Stimulated activated CD4-positive, alpha-beta T cell treated with anti-CD3 and anti-CD28 coated beads, Interleukin-15, amount 100 ng/mL, for 48 hours (primary cell): ENCODE measurements at places on chromosomes 6 and 20.

DNA sequence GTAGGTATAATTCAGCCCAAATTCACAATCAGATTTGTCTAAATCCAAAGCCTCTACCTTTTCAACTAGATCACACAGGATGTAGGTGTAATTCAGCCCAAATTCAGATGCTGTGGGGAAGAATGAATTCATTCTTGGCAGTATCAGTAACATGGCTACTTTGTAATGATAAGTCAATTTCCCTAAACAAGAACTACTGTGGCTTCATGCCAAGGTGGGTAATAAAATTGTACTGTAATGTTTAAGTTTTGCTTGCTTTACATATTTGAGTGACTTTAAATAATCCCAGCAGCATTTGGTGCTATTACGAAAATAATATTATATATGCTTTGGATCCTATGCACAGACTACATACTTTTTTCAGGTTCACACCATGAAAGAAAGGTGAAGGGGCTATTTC, 239.1 kb downstream of the HDGFL1 start:
- DNase-seq, result no peak

- DNase-seq, result no peak
These were observed 17.7 kb downstream of the GFOD1 start for GRCh38 chr6:13469693-13470092.

DNA sequence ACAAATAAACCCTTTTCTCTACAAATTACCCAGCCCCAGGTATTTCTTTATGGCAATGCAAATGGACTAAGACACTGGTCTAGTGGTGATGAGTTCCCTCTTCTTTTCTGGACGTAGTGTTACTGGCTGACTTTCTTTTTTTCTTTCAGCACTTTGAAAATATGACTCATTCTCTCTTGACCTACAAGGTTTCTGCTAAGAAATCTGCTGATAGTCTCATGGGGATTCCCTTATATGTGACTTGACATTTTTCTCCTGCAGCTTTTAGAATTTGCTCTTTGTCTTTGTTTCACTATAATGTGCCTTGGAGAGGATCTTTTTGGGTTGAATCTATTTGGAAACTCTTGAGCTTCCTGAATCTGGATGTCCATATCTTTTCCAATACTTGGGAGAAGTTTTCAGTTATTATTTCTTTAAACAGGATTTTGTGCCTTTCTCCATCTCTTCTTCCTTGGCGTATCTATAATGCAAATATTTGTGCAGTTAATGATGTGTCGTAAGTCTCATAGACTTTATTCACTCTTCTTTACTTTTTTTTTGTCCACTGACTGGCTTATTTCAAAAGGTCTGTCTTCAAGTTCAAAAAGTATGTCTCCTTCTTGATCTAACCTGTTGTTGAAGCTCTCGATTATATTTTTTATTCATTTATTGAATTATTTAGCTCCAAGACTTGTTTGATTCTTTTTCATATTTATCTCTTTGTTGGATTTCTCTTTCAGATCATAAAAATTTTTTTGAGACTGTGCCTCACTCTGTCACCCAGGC, 42.2 kb upstream of the TPD52L1 start:
- no peak for DNase-seq

DNA sequence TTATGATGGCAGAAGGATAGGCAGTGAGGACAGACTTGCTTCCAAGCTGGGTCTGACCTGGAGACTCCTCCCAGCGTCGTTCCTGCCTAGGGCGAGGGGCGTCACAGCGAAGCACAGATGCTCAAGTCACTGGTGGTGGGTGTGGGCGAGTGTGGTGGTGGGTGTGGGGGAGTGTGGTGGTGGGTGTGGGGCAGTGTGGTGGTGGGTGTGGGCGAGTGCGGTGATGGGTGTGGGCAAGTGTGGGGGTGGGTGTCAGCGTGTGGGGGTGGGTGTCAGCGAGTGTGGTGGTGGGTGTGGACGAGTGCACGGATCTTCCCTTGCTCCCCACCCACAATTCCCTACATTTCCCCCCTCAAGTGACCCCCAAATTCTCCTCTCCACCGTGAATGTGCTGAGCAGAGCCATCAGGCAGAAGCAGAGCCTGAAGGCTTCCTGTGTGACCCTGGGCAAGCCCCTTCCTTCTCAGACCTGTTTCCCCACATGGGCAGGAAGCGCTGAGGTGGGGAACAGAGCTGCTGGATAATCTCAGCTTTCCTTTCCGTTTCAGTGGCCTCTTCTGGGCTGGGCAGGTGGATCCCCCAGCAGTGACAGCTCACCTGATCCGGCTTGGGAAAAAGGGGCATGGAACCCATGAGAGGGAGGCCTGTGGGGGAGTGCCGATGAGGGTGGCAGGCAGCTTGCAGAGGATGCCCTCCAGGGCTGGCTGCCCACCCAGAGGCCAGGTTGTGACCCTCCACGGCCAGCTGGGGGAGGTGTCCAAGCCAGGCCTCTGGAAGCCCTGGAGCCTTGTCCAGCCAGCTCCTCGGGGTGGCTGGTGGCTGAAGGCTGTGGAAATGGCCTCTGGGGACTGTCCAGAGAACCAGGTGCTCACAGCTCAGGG, 42.9 kb downstream of the RSPO4 start:
- DNase-seq, result no peak

- DNase-seq, result no peak
These were observed 95.3 kb upstream of the SGK1 start for GRCh38 chr6:134413241-134413643.

GRCh38 chr6:136923954-136924673, 2.0 kb downstream of the SLC35D3 start:
- no peak for DNase-seq

GRCh38 chr6:45640081-45640491, 262.4 kb upstream of the SUPT3H start:
- DNase-seq, result no peak

DNA sequence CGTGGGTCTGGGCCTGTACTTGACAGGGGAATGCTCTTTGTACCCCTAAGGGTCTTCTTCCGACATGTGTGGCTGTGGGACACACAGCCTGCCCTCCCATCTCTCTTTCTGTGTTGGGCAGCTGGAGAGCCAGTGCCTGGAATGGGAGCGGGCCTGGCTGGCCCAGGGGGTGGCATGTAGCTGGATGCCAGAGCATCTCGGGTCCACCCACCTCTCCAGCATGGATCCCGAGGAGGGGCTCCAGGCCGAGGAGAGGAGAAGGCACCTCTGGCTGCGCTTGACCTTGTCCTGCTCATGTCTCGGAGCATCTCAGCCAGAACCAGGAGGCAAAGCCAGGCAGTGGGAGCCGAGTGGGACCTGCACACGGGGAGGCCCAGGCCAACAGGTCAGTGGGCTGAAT, 16.0 kb downstream of the CDH4 start:
- DNase-seq, result no peak

DNA sequence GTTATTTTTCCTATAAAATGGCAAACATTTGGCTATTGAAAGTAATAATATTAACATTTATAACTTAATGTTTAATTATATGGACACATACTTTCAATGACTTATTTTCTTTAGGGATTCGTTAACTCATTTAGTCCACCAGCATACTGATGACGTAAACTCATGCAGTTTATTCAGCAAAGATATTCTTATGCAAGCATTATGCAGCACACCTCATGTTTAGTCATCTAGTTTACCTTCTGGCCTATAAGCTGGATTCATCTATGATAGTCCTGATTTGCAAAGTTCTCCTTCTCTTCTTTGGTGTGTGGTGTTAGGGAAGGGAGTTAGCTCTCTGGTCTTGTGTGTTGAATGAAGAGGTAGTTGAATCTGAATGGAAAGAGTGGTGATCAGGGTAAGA, 60.0 kb downstream of the OR2J2 start:
- no peak for DNase-seq

- no peak for DNase-seq
These were observed 269.6 kb downstream of the CLIC5 start for GRCh38 chr6:45746046-45746445.

DNA sequence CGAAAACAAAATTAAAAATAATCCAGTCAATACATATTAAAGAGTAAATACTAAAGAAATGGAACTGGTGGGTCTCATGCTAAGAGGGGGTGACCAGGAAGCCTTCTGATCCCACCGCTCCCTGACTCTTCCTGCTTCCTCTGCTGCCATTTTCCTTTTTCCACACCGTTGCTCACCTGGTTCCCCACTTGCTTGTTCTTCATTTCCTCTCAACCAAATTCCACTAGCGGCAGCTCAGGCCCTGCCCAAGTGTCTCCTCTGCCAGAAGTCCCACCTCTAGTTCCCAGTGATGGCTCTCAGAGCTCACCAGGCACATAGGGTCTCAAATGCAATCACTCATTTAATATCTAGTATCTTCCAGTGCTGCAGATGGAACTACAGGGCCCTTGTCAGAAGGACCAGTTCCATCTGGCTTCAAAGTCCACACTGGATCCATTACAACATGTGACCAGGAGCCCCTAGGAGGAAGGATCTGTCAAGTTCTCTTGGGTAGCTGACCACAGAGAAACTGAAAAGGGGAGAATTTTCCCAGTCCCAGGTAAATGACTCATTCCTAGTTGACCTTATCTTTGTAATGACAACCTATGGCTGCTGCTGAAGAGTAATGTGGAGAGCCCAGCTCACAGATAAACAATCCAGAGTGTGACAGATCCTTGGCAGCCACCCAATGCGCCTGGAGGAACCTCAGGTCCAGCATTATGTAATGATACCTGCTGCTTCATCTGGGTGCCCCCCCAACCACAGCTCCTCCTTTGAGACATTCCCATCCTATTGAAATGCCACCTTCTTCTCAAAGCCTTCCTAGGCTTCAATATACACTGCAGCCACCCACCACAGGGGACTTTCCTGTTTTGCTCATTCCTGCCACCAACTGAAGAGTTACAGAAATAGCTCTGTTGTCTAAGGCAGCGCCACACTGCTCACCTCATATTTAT, 38.2 kb downstream of the ELMO2 start:
- DNase-seq, result no peak

GRCh38 chr6:133761706-133762105, 127.2 kb upstream of the TCF21 start:
- DNase-seq, result no peak

DNA sequence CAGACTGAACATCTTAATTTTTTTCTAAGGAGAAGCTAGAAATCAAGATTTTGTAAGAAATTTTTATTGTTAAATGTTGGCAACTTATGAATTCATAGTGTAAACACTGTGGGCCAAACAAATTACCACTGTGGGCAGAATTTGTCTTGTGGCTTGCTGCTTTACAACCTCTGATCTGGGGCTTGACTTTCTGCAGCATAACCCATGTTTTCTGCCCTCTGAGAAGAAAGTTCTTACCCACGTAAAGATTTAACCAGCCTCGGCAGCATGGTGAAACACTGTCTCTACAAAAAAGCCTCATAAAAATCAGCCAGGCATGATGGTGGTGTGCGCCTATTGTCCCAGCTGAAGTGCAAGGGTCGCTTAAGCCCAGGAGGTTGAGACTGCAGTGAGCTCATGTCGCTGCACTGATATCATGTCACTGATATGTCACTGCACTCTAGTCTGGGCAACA, 12.9 kb downstream of the ITCH start:
- no peak for DNase-seq

- no peak for DNase-seq
These were observed 104.7 kb downstream of the LRRC1 start for GRCh38 chr6:53899512-53899911.

- no peak for DNase-seq
These were observed 31.2 kb downstream of the PLCG1 start for GRCh38 chr20:41168281-41169161.

- no peak for DNase-seq
These were observed 477.2 kb downstream of the EYS start for GRCh38 chr6:65229825-65230224.

DNA sequence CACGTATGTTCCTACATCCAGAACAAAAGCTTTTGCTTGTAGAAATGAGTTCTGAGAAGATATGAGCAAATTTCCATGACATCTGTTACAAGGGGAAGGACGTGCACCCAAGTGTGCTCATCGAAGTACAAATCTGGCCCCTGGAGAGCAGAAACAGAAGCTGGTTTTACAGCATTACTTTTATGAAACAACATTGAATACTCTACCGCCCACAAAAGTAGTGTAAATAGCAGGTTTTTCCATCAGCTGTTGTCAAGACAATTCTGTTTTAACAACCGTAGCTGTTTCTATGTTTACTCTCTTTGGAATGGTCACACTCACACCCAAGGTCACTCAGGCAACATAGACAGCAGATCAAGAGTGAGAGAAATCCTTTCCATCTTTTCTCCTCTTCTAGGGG, 114.2 kb upstream of the SSTR4 start:
- DNase-seq, result no peak

GRCh38 chr6:37314487-37315156, 39.2 kb upstream of the RNF8 start:
- DNase-seq, result peak; percentile 14

- no peak for DNase-seq
These were observed 7.9 kb downstream of the TMEM63B start for GRCh38 chr6:44135173-44135758.

GRCh38 chr6:44976677-44977641, 351.2 kb upstream of the RUNX2 start:
- DNase-seq, result no peak

GRCh38 chr6:129382916-129383315, 327.1 kb downstream of the ARHGAP18 start:
- DNase-seq, result no peak

DNA sequence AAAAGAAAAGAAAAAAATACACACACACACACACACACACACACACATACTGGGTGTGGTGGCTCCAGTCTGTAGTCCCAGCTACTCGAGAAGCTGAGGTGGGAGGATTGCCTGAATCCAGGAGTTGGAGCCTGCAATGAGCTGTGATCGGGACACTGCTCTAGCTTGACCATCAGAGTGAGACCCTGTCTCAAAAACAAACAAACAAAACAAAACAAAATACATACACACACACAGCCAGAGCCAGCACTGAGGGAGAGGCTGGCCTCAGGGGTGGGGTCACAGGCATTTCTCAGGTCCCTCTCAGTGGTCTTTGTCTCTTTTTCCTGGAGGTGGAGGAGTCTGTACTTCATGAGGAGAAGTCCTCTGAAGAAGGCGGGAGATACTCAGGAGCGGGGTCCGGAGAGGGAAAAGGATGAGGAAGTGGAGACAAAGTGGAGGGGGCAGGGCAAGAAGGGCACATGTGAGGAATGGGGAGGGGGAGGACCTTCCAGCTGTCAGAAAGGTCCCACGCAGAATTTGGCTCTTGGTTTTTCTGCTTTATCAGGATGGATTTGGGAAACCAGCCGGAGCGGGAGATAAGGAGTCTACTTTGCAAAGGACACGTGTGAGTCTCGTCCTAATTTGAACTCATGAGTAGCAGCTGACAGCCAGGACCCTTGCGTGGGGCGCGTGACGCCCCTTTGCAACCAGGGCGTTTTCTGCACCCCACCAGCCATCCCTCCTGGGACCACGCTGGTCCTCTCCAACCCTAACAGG, 7.7 kb upstream of the MICB start:
- no peak for DNase-seq

GRCh38 chr6:7479801-7480266, 61.6 kb upstream of the DSP start:
- DNase-seq, result no peak

- DNase-seq, result no peak
These were observed 395.1 kb upstream of the SASH1 start for GRCh38 chr6:147947521-147947920.

GRCh38 chr6:35727231-35727934, 9.4 kb upstream of the ARMC12 start:
- DNase-seq, result no peak

GRCh38 chr20:51385646-51386530, 156.6 kb downstream of the NFATC2 start:
- DNase-seq, result no peak
